ENCODE measurements at places on chromosomes 3 and 15.

DNA sequence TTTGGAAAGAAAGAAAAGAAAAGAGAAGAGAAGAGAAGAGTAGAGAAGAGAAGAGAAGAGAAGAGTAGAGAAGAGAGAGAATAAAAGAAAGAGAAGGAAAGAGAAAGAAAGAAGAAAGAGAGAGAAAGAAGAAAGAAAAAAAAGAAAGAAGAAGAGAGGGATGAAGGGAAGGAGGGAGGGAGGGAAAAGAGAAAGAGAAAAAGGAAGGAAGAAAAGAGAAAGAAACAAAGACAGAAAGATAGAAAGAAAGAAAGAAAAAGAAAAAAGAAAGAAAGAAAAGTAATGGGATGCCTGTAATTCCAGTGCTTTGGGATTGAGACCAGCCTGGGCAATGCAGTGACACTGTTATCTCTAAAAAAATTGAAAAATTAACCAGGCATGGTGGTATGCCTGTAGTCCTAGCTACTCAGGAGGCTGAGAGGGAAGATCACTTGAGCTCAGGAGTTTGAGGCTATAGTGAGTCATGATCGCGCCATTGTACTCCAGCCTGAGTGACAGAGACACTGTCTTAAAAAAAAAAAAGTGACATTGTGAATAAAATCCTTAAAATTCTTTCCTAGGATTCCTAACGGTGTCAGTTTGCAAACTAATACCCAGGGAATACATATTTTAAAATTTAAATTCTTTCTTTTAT is 1.7 kb downstream of the RASL12 start:
- DNase-seq = no peak

DNA sequence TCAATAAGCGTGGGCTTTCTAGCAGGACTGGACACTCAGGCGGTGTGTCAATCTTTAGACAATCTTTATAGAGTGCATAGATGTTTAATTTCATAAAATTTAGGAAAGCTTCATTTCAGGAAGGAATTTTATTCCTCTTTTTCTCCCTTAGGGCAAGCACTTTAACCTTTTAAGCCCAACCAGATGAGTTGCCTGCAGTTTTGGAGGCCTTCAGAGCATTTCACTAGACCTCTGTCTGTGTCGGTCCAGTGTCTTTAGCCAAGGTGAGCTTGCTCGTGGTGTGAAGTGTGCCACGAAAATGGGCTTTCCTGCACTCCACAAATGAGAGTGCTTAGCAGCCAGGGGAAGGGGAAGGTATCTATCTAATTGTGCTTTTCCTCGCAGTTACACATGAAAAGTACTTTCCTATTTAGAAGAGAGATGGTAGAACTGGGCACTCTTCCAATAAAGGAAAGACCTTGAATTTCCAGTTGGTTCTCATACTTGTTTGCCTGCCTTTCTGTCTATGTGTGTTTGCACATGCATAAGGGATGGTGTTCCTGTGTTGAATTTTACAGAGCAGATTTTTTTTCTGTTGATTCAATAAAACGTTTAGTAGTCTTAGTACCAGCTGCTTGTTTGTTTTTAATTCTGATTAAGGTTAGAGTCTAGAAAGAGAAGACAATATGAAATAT is 53.6 kb downstream of the FEZF2 start:
- DNase-seq = no peak

GRCh38 chr3:25246913-25247312 is 181.2 kb upstream of the RARB start:
- DNase-seq = no peak

- no peak for DNase-seq
Observed at GRCh38 chr15:65087411-65087810, 10.9 kb downstream of the KBTBD13 start.

DNA sequence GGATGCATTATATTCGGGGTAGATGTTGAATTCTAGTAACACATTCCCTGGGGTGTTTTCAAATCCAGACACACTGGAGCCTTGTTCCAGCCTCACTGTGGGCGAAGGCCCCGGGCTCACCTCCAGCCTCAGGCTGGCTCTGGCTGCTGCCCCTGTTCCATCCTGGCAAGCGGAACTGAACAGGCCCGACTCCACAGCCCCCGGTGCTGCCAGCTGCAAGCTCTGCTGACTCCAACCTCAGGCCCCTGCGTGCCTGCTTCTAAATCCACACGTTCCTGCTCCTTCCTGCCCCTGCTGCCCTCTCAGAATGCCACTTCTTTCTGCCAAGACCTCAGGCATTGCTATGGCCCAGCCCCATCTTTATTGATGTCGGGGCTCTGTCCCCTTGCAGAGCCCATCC is 90.6 kb downstream of the LIPC start:
- no peak for DNase-seq

DNA sequence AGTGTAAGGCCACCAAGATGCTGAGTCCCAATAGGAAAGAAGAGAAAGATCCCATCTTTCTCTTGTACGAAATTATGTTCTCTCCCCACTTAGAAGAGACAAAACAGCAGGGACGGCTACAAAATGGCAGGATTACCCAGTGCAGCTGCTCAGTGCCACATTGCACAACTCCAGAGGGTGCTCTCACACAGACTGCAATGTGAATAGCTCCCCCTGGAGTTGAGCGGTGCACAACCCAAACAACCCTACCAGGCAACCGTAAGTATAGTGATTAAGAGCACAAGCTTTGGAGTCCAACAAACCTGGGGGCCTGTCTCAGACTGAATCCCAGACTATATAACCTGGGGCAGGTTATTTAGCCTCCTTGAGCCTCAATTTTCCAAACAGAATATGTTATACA is 3.1 kb upstream of the BHLHE40 start:
- DNase-seq = no peak

- DNase-seq = no peak
Observed at GRCh38 chr15:98043160-98044014, 82.9 kb downstream of the ARRDC4 start.

GRCh38 chr15:83430441-83430840 is 16.7 kb upstream of the SH3GL3 start:
- DNase-seq = no peak

- DNase-seq = no peak
Observed at GRCh38 chr3:171528102-171528501, 67.9 kb upstream of the TNIK start.

- DNase-seq = no peak
Observed at GRCh38 chr3:108661699-108662098, 72.2 kb downstream of the DZIP3 start.

GRCh38 chr3:12750223-12750622 is 8.8 kb downstream of the TMEM40 start:
- DNase-seq = no peak

- DNase-seq = no peak
Observed at GRCh38 chr3:32551087-32551486, 19.6 kb downstream of the DYNC1LI1 start.

GRCh38 chr3:154115332-154115731 is 5.9 kb upstream of the ARHGEF26 start:
- DNase-seq = no peak

GRCh38 chr15:32965897-32966296 is 228.6 kb downstream of the FMN1 start:
- no peak for DNase-seq

GRCh38 chr3:30314757-30315325 is 291.6 kb upstream of the TGFBR2 start:
- no peak for DNase-seq

- no peak for DNase-seq
Observed at GRCh38 chr3:28577941-28578500, 229.4 kb upstream of the AZI2 start.

GRCh38 chr3:8864402-8865350 is 95.3 kb upstream of the OXTR start:
- no peak for DNase-seq

- no peak for DNase-seq
Observed at GRCh38 chr3:188244395-188244861, 90.5 kb downstream of the LPP start.

DNA sequence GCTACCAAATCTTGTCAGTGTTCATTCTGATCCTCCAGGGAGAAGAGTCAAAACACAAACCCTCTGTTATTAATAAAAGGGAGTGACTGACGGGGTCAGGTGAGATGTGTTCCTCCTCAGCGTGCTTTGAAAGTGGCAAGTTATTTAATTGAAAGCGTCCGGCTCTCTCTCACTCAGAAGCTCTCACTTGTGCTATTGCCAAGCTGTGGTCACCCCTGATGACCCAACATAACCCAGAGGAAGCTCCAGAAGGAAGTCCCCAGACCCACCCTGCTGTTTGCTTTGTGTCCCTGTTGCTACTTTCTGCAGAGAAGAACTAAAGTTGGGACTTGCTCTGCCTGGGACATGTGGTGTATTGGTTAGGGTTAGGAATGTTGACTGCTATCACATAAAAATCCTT is 235.6 kb downstream of the EDEM1 start:
- DNase-seq = no peak

DNA sequence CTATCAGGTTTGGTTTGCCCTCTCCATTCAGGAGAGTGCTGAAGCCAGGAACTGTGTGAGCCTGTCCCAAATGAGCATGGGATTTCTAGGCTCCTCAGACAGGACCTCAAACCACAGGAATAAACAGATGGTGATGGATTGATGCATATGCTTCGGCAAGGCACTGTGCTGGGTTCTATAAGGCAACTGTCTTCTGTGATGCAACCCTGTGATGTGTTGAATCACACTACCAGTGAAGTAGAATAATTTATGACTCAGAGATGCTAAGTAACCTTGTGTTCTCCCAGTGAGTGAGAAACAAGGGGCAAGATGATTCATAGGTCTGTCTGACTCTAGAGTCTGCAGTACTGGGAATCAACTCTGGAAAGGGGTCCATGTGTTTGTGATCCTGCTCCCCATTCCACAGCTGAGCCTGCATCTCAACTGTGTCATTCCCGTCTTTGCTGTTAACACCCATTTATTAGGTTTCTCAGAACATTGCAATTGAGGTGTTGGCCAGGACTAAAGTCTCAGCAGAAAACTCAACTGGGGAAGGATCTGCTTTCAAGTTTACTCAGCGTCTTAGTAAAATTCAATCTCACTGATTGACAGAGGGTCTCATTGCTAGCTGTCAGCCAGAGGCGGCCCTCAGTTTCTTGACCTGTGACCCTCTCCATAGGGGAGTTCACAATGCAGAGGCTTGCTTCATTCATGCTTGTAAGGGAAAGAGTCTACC is 510.1 kb upstream of the CFAP20DC start:
- no peak for DNase-seq

DNA sequence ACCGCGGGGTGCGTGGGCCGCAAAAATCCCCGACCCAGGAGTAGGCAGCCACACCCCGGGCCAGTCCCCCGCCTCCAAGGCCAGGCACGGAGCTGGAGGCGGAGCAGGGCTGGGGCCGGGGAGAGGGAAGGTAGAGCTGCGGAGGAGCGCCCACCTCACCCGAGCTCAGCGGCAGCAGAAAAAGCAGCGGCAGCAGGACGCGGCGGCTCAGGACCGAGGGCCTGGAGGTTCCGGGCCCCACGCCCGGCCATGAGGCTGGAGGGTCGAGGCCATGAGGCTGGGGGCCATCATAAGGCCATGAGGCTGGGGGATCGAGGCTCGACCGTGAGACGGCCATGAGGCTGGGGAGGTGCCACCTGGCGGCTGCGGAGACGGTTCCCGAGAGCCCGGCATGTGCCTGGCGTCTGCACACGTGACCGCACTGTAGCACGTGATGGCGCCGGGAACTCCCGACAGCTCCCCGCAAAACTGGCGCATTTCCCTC is 32.9 kb upstream of the PRSS50 start:
- DNase-seq = no peak

DNA sequence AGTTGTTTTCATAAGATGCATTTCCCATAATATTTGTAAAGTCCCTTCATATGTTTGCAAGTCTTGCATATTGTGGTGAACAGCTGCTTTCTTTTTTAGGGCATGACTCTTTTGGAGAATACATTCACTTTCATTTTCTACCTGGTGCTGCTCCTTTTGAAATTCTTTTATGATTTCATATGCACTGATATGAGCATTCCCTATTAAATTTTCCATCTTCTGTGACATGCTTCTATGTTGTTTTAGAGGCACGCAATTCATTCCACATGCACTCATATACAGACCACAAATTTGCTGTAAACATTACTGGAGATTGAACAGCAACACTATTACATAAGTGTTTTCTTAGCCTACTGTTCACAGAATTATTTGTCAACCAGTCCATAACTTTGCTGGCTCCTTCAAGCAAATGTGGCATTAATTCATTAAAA is 92.8 kb upstream of the TNFSF10 start:
- DNase-seq = no peak

- no peak for DNase-seq
Observed at GRCh38 chr15:71202712-71203111, 87.4 kb downstream of the THSD4 start.

DNA sequence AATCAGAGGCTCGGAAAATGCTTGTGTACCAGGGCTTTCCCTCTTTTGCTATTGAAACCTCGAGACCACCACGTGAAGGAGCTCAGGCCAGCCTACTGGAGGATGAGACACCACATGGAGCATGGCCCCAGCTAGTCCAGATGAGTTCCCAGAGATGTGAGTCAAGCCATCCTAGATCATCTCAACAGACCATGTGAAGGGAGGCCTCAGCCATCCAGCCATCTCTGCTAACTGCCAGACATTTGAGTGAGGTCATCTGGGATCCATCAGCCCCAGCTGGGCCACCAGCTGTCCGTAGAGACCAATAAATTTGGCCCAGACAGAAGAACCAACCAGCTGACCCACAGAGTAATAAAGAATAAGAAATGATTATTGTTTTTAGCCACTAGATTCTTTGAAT is 62.8 kb upstream of the PROK2 start:
- no peak for DNase-seq

DNA sequence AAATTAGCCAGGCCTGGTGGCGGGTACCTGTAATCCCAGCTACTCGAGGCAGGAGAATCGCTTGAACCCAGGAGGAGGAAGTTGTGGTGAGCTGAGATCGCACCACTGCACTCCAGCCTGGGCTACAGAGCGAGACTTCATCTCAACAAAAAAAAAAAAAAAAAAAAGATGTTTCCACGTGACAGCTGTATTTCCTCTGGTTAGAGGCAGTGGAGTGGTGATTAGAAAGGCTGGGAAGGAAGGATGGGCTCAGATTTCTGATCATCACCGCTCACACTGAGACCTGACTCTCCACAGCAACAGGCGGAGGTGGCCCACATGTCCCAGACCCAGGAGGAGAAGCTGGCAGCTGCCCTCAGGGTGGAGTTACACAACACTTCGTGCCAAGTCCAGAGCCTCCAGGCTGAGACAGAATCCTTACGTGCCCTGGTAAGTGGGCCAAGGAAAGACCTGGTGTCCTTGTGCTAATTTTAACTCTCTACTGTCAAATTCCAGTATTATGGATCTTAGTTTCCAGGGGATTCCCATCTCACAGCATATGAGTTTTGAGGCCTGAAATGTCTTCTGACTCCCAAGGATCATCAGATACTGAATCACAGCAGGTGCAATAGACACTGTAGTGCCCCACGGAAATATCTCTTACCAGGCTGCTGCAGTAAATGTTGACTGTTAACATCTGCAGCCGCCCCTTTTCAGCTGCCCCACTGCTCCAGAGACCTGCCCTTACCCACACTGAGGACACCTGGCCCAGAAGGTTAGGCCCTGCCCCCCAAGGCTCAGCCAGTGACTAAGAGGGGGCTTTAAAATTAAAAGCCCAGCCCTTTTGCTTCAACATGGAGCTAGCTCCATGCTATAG is 66.9 kb downstream of the BFSP2 start:
- DNase-seq = no peak

GRCh38 chr15:40276927-40277326 is 5.9 kb downstream of the ANKRD63 start:
- no peak for DNase-seq

GRCh38 chr3:180321534-180321933 is 280.4 kb upstream of the TTC14 start:
- DNase-seq = no peak

GRCh38 chr3:25289663-25290062 is 138.4 kb upstream of the RARB start:
- DNase-seq = no peak

- DNase-seq = no peak
Observed at GRCh38 chr3:21059404-21059803, 691.6 kb downstream of the ZNF385D start.

GRCh38 chr3:48038971-48039481 is 22.8 kb upstream of the MAP4 start:
- no peak for DNase-seq
